ENCODE measurements at places on chromosomes 7 and 10. TPM values are rescaled to one million over a fixed set of nuclear protein-coding genes. Genes with fewer than 3 reads are reported as not detected.

- H3K27ac ChIP-seq, result no peak overlapping the region
- H3K4me3 ChIP-seq, result no peak overlapping the region
- no peak for DNase-seq
- no peaks in the 10 kb centered on the region for H3K27me3 ChIP-seq
- H3K4me1 ChIP-seq, result peaks cover 34% of the 10 kb centered on the region
Measured at GRCh38 chr7:41063116-41063515, 639.8 kb downstream of the INHBA start.

DNA sequence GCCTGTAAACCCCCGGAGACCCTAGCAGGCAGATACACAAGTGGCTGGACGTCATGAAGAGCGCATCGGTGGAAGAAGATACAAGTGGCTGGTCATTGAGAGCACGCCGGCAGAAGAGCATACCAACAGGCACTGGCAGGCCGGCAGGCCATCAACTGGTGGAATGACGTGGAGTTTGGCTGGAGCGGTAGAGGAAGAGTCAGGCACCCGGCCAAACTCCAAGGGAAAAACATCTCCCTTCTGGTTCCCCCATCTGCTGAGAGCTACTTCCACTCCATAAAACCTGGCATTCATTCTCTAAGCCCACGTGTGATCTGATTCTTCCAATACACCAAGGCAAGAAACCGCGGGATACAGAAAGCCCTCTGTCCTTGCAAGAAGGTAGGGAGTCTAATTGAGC, 113.4 kb upstream of the NPSR1 start:
- no peak overlapping the region for H3K4me3 ChIP-seq
- no peak for DNase-seq
- no peak overlapping the region for H3K27ac ChIP-seq
- H3K27me3 ChIP-seq, result no peaks in the 10 kb centered on the region

SFTPA2 gene
- 0.86 TPM for total RNA-seq

- H3K27me3 ChIP-seq, result peaks cover 24% of the 10 kb centered on the region
- no peaks in the 10 kb centered on the region for H3K4me1 ChIP-seq
- H3K4me3 ChIP-seq, result no peak overlapping the region
- no peak overlapping the region for H3K27ac ChIP-seq
- no peaks in the 10 kb centered on the region for H3K36me3 ChIP-seq
Measured at GRCh38 chr7:95715274-95715673, 57.1 kb upstream of the DYNC1I1 start.

DNA sequence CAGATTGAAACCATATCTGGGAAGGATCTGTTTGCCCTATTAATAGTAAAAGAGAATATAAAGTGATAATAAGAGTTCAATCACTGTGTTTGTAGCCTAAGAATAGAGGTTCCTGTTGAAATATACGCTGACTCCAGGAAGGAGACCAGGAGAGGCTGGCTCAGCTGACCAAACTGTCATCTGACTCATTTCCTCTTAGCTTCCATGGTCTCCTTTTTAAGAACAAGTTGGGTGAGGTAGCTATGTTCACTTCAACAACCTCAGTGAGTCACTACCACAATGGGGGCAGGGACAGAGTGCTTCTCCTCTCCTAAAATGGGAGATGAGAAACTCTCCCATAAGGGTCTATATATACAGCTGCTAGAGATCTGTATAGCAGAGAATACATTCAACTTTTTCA, 543.3 kb downstream of the CALN1 start:
- no peak overlapping the region for H3K4me3 ChIP-seq
- H3K27ac ChIP-seq, result no peak overlapping the region
- H3K36me3 ChIP-seq, result no peaks in the 10 kb centered on the region
- no peaks in the 10 kb centered on the region for H3K4me1 ChIP-seq

WNT8B gene
- not detected for total RNA-seq

GRCh38 chr10:17222329-17222728, 5.7 kb upstream of the VIM start:
- peak overlapping the region; percentile 43 for H3K27ac ChIP-seq
- H3K4me1 ChIP-seq, result peaks cover 32% of the 10 kb centered on the region

IL6 gene
- total RNA-seq, result 20.7 TPM
